Karpas-422 (cell line): ENCODE measurements at places on chromosomes 5 and 9. TPM values are rescaled to one million over a fixed set of nuclear protein-coding genes. Genes with fewer than 3 reads are reported as not detected.

DNA sequence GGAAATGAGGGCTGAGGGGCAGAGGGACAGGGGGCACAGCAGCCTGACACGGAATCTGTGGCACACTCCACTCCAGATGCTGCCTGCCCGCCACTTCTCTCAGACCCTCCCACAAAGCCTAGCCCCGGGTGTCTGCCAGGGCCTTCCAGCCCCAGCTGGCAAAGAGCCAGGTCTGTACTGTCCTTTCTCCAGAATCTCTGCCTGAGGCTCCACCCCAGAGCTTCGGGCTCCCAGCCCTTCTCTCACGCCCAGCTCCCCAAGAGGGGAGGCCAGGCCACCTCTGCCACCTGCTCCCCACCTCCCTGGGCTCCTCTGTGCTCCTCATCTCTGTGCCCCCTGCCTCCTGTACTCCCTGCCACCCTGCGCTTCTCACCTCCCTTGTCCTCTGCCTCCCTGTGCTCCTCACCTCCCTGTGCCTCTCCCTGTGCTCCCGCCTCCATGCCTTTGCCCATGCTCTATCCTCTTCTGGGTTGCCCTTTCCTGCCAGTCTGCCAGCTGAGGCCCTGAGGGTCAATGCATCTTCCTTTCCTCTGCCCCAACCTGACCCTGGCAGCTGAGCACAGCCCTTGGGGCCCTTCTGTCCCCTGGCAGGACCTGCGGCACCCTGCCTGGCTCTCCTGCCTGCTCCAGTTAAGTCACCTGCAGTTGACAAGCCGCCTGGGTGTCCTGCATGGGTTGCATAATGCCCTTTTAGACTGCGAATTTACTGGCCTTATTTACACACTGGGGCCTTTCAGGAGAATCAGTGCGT lies 36.4 kb downstream of the RASGEF1C start:
- H3K4me3 ChIP-seq, result no peak overlapping the region
- no peak overlapping the region for H3K27ac ChIP-seq
- no peaks in the 10 kb centered on the region for H3K27me3 ChIP-seq
- no peak for DNase-seq
- no peaks in the 10 kb centered on the region for H3K4me1 ChIP-seq

DNA sequence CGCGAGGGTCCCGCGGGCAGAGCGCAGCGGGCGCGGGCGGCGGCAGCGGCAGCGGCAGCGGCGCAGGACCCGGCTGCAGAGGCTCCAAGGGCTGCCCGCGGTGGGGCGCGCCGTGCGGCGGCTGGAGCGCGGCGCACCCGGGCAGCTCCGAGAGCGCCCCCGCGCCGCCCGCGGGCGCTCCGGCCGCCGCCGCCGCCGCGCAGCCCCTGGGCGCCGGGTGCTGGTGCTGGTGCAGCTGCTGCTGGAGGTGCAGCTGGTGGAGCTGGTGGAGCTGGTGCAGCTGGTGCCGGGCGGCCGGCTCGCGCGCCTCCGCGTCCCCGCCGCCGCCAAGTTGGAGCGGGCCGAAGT lies 644 bp downstream of the IER5L start:
- peaks cover 46% of the 10 kb centered on the region for H3K4me1 ChIP-seq
- H3K36me3 ChIP-seq, result no peaks in the 10 kb centered on the region
- no peak overlapping the region for H3K27ac ChIP-seq
- H3K4me3 ChIP-seq, result peak overlapping the region; percentile 70
- no peaks in the 10 kb centered on the region; the same call in 1 of the 2 replicates for H3K27me3 ChIP-seq

- H3K4me3 ChIP-seq, result peak overlapping the region; percentile 95
- H3K27ac ChIP-seq, result no peak overlapping the region
- H3K36me3 ChIP-seq, result peaks cover 14% of the 10 kb centered on the region
- H3K4me1 ChIP-seq, result peaks cover 22% of the 10 kb centered on the region
Measured at GRCh38 chr5:610744-611730, 1.1 kb upstream of the CEP72 start.

DNA sequence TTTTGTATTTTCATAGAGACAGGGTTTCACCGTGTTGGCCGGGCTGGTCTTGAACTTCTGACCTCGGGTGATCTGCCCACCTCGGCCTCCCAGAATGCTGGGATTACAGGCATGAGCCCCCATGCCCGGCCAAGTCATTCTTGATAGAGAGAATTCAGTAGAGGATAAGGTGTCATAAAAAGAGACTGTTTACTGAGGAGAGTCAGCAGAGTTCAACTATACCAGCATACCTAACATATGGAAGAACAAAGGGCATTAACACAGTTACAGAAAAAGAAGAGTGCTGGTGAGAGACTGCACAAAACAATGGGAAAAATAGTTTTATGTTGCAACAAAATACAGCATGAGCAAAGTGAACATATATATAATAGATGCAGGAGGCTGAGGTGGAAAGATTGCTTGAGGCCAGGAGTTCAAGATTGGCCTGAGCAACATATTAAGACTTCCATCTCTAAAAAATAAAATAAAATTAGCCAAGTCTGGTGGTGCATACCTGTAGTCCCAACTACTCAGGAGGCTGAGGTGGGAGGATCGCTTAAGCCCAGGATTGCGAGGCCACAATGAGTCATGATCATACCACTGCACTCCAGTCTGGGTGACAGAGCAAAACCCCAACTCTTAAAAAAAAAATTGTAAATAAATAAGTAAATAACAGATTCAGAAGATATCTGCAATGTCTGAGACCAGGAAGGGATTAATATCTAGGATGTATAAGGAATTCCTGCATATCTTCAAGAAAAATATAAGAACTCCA lies 19.5 kb downstream of the B4GALT1 start:
- no peaks in the 10 kb centered on the region for H3K27me3 ChIP-seq
- H3K4me1 ChIP-seq, result peaks cover 5% of the 10 kb centered on the region
- H3K36me3 ChIP-seq, result no peaks in the 10 kb centered on the region
- H3K27ac ChIP-seq, result no peak overlapping the region
- no peak for DNase-seq

DNA sequence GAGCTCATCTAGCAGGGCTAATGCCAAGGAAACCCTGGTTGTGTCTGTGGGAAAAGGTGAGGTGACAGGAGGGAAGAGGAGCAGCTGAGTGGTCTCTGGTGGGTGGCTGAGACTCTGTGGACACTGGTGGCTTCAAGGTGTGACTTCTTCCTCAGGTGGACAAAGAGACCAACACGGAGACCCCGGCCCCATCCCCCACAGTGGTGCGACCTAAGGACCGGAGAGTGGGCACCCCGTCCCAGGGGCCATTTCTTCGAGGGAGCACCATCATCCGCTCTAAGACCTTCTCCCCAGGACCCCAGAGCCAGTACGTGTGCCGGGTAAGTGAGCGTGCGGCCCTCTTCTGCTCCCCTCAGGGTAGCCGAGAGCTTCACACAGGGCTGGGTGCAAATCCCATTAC lies 31.1 kb upstream of the RARS1 start:
- no peak overlapping the region for H3K4me3 ChIP-seq
- H3K27ac ChIP-seq, result no peak overlapping the region
- H3K27me3 ChIP-seq, result no peaks in the 10 kb centered on the region
- H3K36me3 ChIP-seq, result no peaks in the 10 kb centered on the region
- DNase-seq, result no peak
- no peaks in the 10 kb centered on the region for H3K4me1 ChIP-seq

GRCh38 chr5:52757527-52757926 lies 30.2 kb upstream of the ITGA1 start:
- no peaks in the 10 kb centered on the region for H3K27me3 ChIP-seq
- no peak for DNase-seq
- no peaks in the 10 kb centered on the region for H3K36me3 ChIP-seq
- H3K4me3 ChIP-seq, result no peak overlapping the region
- no peak overlapping the region for H3K27ac ChIP-seq

Gene C7
- not detected in 2 replicates for total RNA-seq

Gene FANCC
- 3.1 and 14.0 TPM in 2 replicates for total RNA-seq

Gene WNT8A
- total RNA-seq, result not detected in 2 replicates
